Choroid plexus epithelial cell (primary cell): ENCODE measurements at places on chromosomes 5 and 9.
A peak's percentile ranks its signal among the peaks of the same experiment; 100 is the strongest.

GRCh38 chr5:168214071-168214470 lies 77.4 kb upstream of the WWC1 start:
- DNase-seq = no peak

- DNase-seq = peak; percentile 30
Measured at GRCh38 chr5:41345295-41345694, 132.0 kb upstream of the C6 start.

GRCh38 chr5:56321236-56321881 lies 88.2 kb upstream of the ANKRD55 start:
- no peak for DNase-seq

DNA sequence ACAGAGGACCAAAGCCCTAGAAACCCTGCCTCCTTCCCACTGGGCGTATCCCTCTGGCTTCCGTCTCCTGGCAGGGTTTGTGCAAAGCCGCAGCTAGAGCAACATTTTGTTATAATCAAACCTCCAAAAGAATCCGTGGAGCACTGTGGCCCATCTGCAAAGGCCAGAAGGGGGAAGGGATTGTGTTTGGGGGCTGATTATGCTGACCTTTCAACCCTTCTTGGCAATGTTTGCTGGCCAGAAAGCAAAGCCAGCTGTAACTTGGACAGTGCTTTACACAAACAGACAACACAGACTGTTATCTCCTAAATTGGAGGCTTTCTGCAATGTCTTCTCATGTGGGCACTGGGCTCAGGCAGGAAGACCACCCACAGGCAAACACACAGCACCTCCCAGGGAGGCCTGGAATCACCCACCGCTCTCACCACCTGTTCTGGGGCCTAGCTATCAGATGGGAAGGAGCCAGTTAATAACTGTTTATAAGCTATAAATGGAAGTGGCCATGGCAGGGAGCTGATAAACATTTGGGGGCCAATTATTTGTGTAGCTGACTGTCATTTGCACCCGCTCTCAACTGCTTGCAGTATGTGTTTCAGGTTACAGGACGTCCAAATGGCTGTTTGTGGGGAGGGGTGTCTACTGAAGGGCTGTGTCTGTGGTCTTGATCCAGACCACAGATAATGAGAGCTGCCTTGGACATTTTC lies 121.6 kb upstream of the ERCC6L2 start:
- no peak for DNase-seq

GRCh38 chr5:68455216-68455615 lies 239.7 kb downstream of the PIK3R1 start:
- DNase-seq = no peak

DNA sequence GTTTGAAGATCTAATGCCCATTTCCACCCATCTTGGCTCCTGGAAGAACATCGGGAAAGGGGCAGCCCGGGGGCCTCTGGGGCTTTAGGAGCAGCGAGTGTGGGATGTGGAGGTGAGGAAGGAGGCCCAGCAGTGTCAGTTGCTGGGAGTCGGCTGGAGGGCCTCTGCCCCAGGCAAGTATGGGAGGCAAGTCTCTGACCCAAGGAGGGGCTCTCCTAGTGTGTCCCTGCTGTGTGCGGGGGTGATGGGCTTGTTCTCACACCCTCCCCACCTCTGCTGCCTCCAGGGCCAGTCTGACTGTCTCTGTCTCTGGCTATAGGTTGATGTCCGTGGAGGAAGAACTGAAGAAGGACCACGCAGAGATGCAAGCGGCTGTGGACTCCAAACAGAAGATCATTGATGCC lies 129.7 kb downstream of the DAB2IP start:
- no peak for DNase-seq

DNA sequence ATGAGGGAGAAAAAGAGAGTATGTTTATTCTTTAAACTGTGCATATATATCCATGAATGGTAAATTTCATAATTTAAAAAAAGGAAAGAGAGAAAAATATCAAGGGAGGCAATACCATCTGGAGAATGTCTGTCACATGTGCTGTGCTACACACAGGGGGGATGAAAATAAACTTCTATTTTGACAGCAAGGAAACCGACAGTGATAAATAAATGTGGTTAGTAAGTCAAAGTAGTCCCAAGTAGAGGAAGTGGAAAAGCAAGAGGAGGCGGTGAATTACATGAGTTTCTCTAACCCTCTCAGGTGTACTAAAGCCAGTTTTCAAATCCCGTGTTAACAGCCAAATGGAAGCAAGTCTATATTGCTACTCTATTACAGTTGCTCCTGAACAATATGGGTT lies 83.3 kb downstream of the ICE1 start:
- no peak for DNase-seq

- no peak for DNase-seq
Measured at GRCh38 chr9:6905850-6906375, 148.1 kb downstream of the KDM4C start.

DNA sequence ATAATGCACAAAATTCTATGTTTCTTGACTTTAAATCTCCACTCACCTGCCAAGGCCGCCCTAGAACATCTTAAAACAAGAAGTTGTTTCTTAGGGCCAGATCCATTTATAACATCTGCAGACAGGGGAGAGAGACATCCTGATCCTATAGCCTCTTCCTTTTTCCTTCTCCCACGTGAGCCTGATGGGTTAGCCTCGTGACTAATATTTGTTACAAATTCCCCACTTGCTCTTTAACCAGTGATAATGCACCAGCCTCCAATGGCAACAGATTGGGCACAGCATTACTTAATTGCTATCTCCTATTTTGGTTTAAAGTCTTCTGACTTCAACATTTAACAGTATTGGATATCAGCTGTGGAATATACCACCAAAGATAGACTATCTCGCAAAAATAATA lies 196.5 kb downstream of the GADD45G start:
- no peak for DNase-seq

DNA sequence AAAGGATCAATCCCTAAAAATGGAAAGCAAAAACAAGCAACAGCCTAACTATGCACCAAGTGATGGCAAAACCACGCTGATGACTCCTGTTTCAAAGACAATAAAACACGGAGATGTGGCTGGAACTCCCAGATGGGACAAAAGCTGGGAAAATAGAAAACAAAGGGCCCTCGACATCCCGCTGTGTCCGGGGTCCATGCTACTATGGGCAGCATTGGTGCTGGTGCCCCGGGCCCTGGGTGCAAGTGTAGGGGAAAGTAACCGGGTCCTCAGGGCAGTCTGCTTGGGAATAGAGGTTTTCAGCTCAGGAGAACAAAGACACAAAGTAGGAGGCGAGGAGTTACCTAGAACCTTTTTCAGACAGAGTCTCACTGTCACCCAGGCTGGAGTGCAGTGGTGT lies 46.1 kb downstream of the MRPL36 start:
- DNase-seq = no peak

DNA sequence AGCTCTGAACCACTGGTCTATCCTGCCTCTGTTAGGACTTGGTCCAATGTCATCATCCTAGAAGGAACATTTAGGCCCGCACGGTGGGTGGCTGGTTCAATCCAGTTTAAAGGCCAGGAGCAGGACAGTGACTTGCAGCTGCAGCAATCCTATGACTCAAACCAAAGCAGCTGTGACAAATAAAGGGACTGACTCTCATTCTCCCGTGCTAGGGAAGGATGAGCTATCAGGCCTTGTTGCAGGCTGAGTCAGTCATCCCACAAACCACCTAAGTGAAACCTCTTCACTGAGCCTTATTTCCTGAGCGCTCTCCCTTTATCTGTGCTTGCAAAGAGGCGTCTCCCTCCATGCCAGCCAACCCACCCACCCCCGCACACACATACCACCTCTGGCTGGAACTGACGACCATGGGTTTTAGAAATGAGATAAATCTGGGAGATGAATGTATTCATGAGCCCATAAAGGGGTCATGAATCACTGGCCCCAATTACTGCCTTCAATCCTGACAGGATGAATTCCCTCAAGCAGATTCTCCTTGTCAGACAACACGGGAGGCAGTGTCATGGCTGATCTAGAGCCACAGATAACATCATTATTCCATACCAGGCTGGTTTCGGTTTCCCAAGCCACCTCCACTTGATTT lies 93.4 kb downstream of the KCNIP1 start:
- DNase-seq = peak; percentile 44

GRCh38 chr9:128822407-128823042 lies 4.2 kb downstream of the ENDOG start:
- DNase-seq = no peak

GRCh38 chr5:33465120-33465519 lies 24.4 kb downstream of the TARS1 start:
- no peak for DNase-seq

GRCh38 chr5:107402434-107403227 lies 268.1 kb downstream of the EFNA5 start:
- DNase-seq = no peak

- DNase-seq = peak; percentile 60
Measured at GRCh38 chr5:56649569-56649968, 165.8 kb upstream of the MAP3K1 start.

- DNase-seq = no peak
Measured at GRCh38 chr5:139976703-139977102, 66.4 kb downstream of the NRG2 start.

- DNase-seq = no peak
Measured at GRCh38 chr9:137315581-137316011, 13.5 kb upstream of the NRARP start.

DNA sequence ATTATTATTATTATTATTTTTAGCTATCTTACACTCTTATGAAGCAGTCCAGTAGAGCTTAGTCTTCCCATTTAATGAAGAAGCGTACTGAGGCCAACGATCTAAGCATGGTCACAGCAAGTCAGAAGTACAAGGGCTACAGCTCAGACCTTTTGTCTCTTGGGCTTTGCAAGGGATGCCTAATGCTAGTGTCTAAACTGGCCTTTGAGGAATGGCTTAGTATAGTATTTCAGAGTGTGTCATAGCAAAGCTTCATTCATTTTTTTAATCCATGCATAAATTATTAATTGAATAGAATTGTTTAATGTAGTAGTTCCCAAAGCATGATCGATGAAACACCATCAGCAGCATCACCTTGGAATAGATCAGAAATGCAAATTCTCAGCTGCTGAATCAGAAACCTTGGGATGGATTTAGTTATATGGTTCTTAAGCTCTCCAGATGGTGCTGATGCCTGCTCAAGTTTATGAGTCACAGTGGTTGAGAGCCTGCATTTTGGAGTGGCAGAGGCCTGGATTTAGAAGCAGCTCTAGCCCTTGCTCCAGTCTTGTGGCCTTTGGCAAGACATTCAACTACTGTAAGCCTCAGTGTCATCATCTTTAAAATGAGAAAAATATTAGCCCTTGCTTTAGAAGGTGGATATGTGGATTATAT lies 6.1 kb downstream of the IL12B start:
- peak; percentile 69 for DNase-seq

DNA sequence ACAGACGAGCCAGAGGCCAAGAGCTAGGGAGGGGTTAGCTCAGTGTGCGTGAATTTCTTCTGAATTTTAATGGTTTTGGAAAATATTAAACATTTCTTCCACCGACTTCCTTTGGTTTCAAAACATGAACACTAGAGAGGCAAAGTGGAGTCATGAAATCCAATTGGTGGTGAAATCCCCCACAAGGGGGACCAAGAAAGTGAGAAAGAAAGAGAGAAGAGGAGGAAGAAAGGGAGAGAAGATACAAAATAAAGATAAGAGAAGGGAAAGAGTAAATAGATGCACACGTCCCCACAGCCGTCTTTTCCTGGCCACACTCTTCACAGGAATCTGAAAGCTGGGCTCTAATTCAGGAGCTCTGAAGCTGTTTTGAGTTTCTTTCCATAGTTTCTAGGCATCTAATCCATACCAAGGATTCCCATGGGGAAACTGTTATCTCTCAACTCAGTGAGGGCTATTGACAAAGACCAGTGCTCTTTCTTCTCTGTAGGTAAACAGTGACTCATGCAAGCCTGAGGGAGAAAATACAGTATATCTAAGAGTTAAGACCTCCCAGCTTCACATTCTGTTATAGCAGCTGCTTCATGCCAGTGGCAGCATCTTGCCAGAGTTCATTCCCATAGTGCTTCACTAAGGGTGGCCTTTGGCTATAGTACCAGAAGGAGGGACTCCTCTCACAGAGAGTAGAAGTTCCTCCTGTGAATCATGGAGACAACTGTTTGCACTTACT lies 115.8 kb upstream of the LIFR start:
- peak; percentile 93 for DNase-seq

GRCh38 chr5:111628901-111629300 lies 116.6 kb upstream of the STARD4 start:
- peak; percentile 37 for DNase-seq

GRCh38 chr9:132011309-132011708 lies 68.4 kb downstream of the MED27 start:
- no peak for DNase-seq

GRCh38 chr9:131845305-131846298 lies 105.7 kb upstream of the RAPGEF1 start:
- no peak for DNase-seq

GRCh38 chr5:180340856-180341255 lies 12.3 kb downstream of the GFPT2 start:
- no peak for DNase-seq

- no peak for DNase-seq
Measured at GRCh38 chr5:166031926-166032325, 2259.5 kb upstream of the WWC1 start.

- DNase-seq = peak; percentile 41
Measured at GRCh38 chr9:36110434-36110833, 26.1 kb upstream of the GLIPR2 start.

DNA sequence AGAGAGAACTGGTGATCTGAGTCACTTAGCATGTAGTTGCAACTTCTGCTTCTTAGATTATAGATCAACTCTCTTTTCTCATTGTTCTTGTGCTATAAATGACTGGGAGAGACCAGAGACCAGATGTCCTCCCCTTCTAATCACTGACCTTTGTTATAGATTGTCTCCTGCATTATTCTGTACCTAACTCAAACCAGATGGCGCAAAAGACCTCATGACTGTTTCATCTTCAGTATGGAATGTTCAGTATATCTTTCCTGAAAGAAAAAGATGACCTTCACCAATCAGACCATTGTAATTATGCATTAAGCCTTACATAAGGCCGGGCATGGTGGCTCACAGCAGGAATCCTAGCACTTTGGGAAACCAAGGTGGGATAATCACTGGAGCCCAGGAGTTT lies 30.5 kb upstream of the ADAM19 start:
- DNase-seq = no peak

- no peak for DNase-seq
Measured at GRCh38 chr9:121707477-121708424, 56.3 kb downstream of the DAB2IP start.

- no peak for DNase-seq
Measured at GRCh38 chr9:120820095-120820494, 22.6 kb downstream of the PSMD5 start.

GRCh38 chr9:35611230-35611797 lies 6.3 kb downstream of the TESK1 start:
- peak; percentile 65 for DNase-seq

GRCh38 chr9:85200726-85201404 lies 531.3 kb downstream of the NTRK2 start:
- no peak for DNase-seq
